ENCODE measurements at places on chromosomes 11 and 22.

- DNase-seq = no peak
Measured at GRCh38 chr11:97237151-97237550, 847.3 kb downstream of the JRKL start.

GRCh38 chr11:133386852-133387251 lies 145.4 kb downstream of the OPCML start:
- no peak for DNase-seq

DNA sequence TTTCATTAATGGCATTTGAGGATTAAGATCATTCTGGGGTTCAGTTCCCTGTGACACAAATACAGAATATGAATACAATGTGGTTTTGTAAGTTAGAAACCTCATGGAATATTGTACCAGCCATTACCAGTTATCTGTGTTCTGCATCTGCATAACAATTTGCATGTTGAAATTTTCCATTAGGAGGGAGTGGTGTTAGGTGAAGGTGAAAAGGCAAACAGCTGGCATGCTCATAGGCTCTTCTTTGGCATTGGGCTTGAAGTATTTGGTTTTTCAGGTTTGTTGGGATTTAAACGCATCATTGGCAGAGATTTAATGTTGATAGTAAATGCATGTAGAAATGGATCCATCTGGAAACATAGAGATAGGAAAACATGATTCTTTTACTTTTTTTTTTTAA lies 18.6 kb downstream of the RTN3 start:
- DNase-seq = no peak

DNA sequence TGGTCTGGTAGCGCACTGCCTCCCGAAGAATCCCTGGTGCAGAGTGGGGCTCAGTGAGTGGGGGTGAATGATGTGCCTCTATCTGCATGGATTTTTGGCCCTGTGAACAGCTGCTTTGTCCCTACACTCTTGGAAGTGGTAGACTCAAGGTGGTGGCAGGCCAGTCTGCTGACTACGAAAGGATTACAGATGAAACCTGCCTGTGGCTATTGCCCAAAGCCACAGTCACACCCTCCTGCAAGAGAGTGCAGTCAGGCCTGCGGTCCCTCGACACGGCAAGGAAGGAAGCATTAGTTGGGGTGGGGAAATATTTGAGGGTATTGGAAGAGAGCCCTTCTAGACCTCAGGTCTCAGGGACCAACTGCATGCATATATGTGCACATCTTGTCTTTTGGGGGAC lies 63.7 kb downstream of the DSCAML1 start:
- no peak for DNase-seq

- DNase-seq = no peak
Measured at GRCh38 chr22:28869736-28870135, 13.6 kb upstream of the ZNRF3 start.

DNA sequence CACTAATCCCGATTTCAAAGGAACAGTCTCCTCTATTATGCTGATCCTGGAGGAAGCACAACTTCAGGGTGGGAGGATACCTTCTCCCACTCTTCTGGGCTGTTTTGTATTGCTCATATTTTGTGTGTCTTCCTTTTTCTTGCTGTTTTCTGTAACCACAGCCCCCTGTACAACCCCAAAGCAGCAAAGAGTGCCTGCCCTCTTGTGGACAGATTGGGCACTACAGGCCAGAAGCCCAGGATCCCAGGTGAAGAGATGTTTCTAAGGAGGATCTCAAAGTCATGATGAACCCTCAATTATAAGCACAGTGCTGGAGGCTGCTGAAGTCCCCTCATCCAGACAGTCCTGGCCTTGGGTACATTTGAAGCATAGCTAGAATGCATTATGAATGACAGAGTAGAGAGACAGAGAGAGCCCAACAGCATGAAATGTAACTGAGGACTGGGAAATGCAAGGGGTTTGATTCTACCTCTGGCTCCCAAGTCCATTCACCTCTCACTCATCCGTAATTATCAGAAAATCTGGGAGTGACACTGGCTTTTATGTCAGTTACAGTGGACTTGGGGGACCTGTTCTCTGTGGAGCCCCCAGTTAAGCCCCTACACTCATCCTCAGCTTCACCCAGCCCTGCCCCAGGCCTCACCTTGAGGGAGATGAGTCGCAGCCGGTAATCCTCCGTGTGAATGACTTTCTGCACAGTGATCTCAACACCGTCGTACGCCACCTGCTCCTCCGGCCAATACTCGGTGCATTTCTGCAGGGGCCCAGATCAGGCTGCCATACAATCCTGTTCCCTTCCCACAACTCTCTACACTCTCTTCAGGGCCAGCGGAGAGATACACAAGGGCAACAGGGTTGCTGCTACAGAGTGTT lies 6.2 kb upstream of the IGSF22 start:
- peak; percentile 40 for DNase-seq

GRCh38 chr11:17801166-17801565 lies 66.6 kb downstream of the KCNC1 start:
- no peak for DNase-seq

GRCh38 chr11:70292863-70293262 lies 22.4 kb downstream of the PPFIA1 start:
- no peak for DNase-seq

DNA sequence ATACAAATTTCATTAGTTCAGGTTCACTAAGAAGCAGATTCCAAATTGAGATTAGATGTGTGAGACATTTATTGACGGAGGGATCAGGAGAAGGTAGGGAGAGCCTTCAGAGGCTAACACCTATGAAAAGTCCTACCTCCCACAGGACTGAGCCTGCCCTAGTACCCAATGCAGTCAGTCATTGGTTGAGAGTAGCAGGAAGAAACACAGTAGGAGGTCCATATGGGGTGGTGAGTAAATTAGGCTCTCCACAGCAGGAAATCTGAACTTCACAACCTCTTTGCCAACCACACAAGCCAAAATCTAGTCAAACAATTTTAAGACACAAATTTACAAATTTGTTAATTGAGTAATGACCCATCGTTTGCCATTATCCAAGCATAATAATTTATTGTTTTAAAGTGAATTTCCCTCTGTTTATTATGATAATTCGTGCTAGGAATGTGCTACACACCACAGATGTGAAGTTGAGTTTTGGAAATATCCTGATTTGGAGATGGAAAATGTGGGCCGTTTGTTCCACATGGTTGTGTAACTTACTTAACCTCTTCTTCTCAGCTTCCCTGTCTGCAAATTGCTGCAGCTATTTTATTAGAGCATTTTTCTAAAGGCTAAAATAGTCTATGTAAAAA lies 542.1 kb downstream of the ETS1 start:
- DNase-seq = no peak

- DNase-seq = no peak
Measured at GRCh38 chr11:58829786-58830185, 14.7 kb downstream of the GLYATL2 start.

DNA sequence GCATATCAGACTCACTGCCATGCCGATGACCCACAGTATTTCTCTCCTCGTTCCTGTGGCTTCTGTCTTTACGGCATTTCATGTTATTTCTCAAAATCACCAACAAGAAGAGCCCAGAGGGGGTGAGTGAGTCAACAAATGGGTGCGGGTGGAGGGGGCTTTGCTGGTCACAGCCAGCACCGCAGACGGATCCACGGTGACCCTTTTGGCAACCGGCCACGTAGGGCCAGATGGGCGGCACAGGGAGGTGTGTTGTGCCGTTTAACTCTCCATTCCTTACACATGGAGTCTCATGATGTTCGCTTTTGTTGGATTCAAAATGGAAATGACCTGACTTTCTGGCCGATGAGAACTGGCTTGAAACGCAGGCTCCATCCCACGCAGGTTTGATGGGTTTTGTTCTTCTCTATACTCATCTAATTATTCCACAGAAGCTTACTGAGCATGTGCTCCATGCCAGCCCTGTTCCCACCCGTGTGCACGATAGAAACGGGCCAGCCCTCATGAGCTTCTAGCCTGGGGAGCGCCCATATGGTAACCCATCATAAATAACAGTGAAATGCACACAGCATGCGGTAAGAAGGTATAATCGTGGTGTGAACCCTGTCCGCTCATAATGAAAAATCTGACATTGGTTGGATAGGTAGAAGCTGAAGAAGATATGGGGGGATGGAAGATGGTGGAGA lies 319.9 kb downstream of the BRD1 start:
- DNase-seq = no peak

DNA sequence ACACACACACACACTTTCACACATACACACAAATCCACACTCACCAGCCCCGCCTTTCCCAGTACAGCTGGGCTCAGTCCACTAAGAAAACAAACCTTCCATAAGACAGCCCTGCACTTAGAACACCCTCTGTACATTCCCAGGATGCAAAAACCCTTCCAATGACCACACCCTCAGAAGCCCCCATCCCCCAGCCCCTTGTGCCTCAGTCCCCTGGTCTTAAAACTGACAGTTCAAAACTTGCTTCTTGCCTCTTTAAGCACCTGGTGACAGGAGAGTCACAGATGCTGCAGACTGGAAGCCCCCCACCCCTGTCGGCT lies 23.0 kb downstream of the APLNR start:
- DNase-seq = no peak

DNA sequence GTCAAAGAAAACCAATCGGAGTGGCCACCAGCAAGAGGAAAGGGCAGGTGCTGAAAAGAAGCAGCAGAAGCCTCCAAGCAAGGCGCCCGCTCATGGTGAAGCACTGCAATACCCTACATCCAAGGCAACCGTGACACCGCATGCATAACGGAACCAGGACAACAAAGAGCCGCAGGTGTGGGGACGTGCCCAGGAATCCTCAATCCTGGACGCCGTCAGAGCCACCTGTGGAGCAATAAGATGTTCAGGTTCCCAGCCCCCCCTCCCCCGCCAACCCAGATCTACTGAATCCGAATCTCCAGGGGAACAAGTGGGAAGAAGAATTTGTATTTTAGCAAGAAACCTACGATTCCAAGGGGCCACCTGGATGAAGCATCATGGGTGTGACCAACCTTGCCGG lies 70.8 kb downstream of the SHANK2 start:
- no peak for DNase-seq

GRCh38 chr11:86765203-86765602 lies 35.1 kb upstream of the PRSS23 start:
- DNase-seq = no peak

- DNase-seq = no peak
Measured at GRCh38 chr11:78840623-78841022, 266.0 kb upstream of the NARS2 start.

GRCh38 chr11:18865951-18866350 lies 73.3 kb downstream of the MRGPRX1 start:
- no peak for DNase-seq

DNA sequence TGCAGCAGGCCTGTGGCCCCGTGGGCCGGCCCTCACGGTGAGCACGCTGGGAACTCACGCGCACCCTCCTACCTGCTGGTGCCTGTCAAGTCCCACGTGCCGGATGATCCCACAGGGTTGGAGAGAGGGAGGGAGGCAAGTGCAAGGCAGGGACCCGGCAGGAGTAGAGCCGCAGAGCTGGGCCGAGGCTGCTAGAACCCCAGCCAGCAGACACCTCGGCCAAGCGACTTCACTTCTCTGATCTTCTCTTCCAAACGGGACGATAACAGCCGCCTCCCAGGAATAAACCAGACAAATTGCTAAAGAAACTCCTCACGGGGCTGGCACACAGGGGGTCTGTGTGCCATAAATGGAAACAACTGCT lies 1232.8 kb downstream of the TBC1D22A start:
- DNase-seq = no peak

- no peak for DNase-seq
Measured at GRCh38 chr11:18853086-18853720, 61.6 kb upstream of the PTPN5 start.

DNA sequence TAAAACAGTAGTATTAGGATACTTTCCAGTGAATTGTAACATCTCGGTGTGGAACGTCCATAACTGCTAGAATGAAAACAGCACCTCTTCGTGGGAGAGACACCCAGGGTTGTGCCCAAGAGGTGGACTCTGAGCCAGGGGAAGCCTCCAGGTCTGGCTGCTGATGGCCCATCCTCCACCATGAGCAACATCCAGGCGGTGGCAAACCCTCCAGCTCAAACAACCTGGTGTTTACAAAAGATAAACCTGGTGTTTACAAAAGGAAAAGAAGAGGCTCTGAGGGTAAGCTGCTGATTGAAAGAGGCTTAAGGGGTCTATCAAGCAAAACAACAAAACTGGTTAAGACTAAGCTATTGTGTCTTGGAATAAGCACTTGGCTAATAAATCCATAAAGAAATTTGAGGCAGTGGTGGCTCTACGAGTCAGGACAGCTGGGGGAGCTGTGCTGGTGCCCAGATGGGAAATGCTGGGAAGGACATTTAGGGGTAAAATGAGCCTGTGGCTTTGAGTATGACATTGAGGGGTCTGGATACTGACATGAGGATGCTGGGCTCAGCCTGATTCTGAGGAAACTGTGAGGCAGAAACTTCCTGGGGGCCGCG lies 909.0 kb downstream of the BRD1 start:
- DNase-seq = no peak

DNA sequence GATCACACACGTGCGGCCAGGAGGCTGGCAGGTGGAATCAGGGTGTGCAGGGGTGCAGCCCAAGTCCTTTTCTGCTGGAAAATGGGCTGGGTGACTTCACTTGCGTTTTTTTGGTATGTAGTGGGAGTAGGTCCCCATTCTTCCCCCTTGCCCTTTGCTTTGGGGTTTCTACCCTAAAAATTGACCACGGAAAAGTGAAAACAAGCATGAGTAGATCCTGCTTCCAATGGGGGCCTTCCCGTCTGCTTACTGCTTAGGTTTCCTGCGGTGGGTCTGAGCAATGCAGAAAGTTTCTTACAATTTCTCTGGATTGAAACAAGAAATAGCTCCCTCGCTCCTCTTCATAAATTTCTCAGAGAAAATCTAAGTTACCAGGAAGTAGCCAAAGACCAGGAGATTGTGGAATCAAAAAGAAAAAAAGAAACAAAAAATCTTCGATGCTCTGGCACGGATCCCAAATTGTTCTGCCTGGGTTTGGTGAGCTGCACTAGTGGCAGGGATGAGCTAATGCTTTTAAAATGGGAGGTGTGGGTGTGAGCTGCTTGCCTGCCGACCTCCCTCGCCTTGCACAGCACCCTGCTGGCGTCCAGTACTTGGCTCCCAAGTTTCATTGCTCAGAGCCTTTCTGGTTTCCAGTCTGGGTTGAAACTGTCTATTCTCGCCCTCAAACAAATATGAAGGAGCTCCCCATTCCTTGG lies 2.4 kb downstream of the TIMP3 start:
- no peak for DNase-seq

- peak; percentile 25 for DNase-seq
Measured at GRCh38 chr11:35618497-35619115, 346 bp downstream of the FJX1 start.

DNA sequence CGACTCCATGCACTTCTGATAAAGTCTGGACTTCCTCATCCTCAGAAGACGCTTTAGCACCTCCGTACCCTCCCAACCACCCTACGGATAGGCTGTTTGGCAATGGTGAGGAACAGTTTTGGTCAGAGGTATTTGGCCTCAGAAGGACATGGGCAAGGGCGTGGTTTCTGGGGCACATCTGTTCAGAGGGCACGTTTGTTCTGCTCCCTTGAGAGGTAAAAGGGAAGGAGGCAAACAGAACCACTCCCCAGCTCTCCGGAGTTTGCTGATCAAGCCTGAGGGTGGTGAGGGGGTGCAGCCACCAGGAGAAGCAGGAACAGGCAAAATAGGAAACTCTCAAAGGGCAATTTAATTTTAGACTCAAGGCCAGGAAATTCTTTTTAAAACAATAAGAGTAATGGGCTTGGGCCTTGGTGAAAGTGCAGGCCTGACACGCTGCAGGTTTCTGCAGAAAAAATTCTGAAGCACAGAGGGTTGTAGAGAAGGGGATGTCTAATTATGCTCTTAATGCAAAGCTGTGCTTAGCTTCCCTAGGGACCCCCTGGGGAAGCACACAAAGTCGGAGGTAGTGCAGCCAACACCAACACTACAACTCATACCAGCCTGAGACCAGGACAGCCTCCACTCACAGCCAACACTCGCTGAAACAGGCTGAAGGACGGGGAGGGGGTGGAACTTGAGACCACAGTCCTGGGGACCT lies 23.3 kb downstream of the ETS1 start:
- no peak for DNase-seq

GRCh38 chr11:120536091-120536796 lies 24.7 kb downstream of the GRIK4 start:
- DNase-seq = no peak
